Fibroblast of skin of right biceps (primary cell): ENCODE measurements at places on chromosomes 12 and 14.

GRCh38 chr12:18719922-18720510 lies 17.8 kb downstream of the PLCZ1 start:
- DNase-seq: peak; percentile 52

- DNase-seq: no peak
Observed at GRCh38 chr14:69270795-69271708, 11.1 kb downstream of the GALNT16 start.

- DNase-seq: peak; percentile 97
Observed at GRCh38 chr12:19946550-19946949, 421.8 kb upstream of the PDE3A start.

DNA sequence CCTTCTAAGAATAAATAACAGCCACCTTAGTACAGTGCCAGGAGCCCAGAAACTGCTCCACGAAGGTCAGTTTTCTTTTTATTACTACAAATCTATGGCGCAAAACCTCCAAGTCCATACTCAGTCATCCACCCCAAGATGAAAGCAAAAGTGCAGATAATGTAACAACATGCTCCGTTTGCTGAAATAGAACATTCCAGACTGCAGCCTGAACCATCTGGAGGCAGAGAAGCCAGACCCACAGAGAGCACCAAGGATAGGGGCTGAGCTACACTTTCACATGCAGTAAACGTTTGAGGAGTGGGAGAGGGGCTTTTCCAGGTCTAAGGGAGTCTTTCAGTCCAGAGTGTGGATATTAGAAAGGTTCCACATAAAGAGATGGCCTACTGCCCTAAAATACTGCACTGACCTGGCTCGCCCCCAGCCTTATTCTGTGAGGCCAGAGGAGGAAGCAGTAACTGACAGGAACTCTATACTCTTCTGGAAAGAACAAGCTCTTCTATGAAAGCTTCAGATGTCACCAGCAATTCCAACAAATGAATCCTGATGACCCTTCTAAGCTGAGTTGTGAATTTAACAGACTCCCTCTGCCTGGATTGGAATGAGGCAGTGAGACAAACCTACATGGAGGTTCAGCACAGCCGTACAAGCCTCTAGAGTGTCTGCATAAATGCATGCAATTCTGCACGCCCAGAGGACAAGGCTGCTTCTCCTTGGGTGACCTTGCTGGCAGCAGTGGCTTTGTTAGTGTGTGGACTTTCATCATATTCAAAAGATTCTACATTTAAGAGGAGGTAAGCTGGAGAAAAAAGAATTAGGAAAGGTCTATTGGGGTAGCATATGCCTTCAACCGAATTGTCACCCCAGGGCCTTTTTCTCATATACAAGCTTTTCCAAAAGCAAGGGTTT lies 153.9 kb upstream of the EGLN3 start:
- DNase-seq: no peak

- DNase-seq: no peak
Observed at GRCh38 chr12:6692888-6693287, 3.7 kb upstream of the ZNF384 start.

GRCh38 chr14:51507906-51508511 lies 143.7 kb upstream of the FRMD6 start:
- peak; percentile 83 for DNase-seq

DNA sequence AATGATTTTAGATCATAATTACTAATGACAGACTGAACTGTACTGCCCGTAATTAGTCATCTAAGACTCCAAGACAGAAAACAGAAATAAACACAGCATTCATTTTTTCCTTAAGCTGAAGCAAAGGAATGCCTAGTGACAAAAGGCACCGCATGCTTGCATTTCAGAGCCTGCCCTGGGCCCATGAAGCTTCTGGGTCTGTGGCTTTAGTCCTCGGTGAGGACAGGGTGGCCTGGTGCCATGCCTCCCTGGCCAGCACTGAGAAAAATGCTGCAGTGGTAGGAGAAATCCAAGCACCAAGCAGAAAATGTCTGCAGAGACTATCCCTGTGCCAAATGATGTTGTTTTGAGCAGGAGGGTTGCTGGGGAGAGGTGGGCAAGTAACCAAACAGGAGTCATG lies 171.6 kb downstream of the CALM1 start:
- no peak for DNase-seq

- no peak for DNase-seq
Observed at GRCh38 chr12:130983328-130984017, 29.8 kb downstream of the ADGRD1 start.

DNA sequence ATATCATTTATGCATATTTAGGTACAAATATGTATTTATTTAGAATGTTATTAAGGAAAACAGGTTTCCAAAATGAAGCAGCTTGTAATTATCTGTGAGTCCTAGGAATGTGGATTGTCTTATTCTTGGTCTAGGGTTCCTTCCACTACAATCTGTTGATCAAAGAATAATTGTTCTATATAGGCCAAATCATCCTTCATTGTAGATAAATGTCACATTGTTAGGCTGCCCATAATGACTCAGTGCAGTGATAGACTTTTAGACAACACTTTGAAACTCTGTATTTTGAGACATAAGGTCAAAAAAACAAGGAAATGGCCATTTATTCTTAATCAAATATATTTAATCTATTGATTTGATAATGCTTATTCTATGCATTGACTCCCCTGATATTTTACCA lies 283.0 kb downstream of the ACSS3 start:
- no peak for DNase-seq

DNA sequence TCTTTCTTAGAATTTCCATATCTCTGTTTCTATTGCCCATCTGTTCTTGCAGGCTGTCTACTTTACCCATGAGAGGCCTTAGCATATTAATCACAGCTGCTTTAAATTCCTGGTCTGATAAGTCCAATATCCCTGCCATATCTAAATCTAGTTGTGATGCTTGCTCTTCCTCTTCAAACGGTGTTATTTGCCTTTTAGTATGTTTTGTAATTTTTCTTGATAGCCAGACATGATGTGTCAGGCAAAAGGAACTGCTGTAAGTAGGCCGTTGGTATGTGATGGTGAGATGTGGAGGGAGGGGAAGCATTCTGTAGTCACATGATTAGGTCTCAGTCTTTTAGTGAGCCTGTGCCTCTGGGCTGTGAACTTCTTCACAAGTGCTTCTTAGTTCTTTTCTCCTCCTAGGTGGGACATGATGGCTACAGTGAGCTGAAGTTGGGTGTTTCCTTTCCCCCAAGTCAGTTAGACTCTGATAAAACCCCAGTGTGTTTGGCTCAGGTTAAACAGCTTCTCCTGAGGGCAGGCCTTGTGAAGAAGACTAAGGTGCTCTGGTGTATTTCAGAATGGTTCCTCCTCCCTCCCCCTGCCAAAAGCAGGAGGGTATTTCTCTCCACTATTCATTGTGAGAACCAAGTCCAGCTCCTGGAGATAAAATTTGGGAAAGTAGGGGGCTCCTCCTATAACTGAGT lies 195.9 kb upstream of the PARP11 start:
- DNase-seq: peak; percentile 17

- DNase-seq: peak; percentile 76
Observed at GRCh38 chr14:92473261-92473968, 40.2 kb upstream of the RIN3 start.

GRCh38 chr14:94173471-94173884 lies 644 bp upstream of the PPP4R4 start:
- DNase-seq: no peak

DNA sequence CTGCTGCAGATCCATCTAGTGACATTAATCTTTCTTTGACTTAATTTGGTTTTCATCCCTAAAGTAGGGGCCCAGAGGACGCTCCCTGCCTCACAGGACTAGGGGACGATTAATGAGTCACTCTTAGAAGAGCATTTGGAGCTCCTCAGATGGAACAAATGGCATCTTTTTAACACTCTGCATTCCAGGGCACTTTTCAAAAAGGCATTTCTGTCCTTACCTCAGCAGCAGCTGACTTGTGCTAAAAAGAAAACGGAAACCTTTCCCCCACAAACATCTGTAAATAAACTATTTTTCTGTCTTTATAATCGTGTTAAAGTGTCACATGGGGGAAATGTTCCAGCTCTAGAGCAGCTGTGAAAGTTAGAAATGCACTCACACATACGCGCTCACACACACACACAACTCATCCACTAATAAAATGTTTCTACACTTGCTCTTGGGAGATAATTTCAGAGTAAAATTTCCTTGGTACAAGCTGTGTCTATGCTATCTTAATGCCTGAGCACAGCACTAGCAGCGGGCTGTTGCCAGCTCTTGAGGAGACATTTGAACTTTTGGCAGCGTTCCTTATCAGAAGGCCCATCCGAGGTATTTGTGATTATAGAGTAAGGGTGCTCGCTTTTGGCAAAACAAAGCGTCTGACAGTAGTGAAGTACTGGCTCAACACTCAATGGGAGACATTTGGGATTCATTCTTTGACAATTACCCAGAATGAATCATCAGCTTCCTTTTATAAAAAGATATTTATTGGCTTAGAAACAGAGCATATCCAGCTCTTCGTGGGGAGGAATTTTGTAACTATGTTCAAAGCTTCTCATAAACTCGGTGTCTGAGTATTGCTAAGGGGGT lies 141.3 kb downstream of the PLXNC1 start:
- peak; percentile 91 for DNase-seq

DNA sequence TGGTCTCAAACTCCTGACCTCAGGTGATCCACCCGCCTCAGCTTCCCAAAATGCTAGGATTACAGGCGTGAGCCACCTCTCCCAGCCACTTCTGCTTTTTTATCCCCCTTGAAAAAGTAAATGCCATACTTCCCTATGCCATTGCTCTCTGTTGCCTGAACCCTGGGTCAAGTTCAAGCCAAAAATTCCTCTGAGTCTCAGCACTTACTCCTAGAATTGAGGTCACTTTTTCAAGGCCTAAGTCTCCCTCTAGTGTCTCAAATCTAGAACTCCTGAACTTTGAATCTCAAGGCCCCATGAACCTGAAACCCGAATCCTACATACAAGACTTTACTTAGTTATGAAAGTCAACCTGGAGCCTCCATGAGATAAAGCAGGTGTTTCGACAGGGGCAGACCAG lies 1.4 kb upstream of the APOBEC1 start:
- peak; percentile 8 for DNase-seq

DNA sequence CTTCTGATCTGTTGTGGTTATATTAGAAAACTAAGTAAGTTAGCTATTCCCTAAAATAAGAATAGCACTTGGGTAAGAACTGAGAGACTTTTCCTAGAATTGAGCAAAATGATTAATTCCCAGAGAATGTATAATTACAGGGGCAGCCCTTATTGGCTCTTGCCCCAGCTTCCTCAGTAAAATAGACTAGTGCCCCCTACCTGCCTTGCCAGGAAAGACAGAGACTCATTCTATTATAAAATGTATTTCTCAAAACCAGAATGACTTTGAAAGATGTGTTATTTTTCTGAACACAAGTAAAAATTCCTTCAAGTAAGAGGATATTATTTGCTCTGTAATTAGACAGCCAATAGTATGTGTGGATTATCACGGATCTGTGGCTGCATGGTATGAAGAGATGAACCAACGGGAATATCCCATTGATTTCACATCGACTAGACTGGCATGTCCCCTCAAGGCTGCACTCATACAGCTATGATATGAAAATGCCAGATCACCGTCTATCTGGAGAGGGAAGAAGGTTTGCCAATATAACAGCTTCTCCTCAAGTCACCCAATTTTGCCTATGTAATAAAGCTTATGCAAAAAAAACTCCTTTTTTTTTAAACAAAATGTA lies 7.4 kb upstream of the GLRX5 start:
- peak; percentile 85 for DNase-seq

DNA sequence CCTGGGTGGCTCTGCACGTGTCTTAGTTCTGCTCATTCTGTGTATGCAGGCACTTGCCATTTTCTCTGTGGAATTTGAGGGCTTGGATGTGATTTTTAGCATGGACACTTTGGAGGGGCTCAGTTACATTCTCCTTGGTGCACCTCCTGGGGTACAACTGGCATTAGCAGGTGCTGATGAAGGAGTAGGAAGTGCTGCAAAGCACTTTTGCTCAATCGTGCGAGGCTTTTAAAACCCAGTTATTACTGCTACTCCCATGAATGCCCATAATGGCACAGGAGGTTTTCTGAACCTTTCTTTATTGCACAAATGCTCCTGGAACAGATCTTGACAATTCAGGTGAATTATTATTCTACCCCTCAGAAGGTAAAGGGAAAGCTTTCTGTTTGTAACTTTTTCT lies 78.7 kb downstream of the SLC25A47 start:
- no peak for DNase-seq

DNA sequence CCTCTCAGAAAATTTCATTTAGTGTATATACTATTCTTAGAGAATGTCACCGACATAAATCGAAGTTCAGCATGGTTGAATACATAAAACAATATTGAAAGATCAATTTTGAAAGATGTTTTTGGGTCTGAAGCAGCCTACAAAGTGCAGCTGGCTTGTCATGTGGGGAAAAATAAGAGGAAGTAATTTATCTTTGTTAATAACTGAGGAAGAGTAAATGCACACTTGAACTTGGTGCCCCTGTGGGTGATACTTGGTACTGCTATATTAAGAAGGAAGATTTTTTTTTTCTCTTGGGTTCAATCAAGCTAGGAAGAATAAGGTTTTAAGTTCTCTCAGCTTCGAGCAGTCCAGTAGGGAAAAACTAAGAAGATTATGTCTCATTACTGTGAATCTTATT lies 661.3 kb downstream of the RPL10L start:
- no peak for DNase-seq

DNA sequence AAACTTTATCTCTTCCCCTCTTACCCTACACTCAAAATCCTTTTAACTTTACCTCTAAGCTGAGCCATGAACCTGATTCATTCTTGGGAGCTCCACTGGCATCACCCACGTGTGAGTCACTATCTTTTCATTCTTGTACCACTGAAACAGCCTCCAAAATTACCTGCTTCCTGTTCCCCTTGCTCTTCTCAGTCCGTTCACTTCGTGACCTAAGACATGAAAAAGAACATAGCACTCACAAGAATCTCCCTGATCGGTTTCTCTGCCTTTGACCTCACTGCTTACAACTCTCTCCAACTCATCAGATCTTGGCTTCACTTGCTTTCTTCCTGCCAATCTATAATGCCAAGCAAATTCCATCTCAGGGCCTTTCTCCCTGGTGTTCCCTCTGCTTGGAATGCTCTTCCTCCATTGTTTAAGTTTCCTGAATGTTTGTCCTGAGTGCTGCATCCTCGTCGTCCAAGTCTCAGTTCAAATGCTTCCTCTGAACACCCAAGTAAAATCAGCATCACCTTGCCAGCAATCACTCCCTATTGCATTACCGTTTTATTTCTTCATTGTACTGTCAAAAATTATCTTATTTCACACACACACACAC lies 9.2 kb downstream of the GLIPR1 start:
- peak; percentile 58 for DNase-seq

DNA sequence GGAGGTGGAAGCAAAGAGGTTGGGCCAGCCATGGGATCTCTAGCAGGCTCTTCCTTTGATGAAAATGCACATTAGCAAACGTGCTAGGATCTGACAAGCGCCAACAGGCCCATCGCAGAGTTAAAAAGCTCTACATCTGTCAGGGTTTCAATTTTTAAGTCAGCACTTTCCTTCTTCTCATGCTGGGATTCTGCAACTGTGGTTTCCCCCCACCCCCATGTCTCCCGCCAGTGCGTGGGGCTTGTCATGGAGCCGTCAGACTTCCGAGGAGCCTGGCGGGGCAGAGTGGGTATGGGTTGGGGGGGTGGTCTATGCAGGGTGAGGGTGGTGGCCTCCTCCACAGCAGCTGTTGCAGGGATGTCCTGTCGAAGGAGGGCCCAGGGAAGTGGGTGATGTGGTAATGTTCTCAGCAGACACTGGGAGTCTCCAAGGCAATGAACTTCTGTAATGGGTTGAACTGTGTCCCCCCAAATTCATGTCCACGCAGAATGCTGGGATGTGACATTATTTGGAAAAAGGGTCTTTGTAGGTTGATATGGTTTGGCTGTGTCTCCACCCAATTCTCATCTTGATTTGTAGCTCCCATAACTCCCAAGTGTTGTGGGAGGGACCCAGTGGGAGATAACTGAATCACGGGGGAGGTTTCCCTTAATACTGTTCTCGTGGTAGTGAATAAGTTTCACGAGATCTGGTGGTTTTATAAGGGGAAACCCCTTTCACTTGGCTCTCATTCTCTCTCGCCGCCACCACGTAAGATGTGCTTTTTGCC lies 115.2 kb upstream of the MAP1LC3B2 start:
- DNase-seq: no peak
